Suprapubic skin (tissue), 4 donors: ENCODE measurements at places on chromosomes 6 and 20. TPM values are rescaled to one million over a fixed set of nuclear protein-coding genes. Genes with fewer than 3 reads are reported as not detected.

DNA sequence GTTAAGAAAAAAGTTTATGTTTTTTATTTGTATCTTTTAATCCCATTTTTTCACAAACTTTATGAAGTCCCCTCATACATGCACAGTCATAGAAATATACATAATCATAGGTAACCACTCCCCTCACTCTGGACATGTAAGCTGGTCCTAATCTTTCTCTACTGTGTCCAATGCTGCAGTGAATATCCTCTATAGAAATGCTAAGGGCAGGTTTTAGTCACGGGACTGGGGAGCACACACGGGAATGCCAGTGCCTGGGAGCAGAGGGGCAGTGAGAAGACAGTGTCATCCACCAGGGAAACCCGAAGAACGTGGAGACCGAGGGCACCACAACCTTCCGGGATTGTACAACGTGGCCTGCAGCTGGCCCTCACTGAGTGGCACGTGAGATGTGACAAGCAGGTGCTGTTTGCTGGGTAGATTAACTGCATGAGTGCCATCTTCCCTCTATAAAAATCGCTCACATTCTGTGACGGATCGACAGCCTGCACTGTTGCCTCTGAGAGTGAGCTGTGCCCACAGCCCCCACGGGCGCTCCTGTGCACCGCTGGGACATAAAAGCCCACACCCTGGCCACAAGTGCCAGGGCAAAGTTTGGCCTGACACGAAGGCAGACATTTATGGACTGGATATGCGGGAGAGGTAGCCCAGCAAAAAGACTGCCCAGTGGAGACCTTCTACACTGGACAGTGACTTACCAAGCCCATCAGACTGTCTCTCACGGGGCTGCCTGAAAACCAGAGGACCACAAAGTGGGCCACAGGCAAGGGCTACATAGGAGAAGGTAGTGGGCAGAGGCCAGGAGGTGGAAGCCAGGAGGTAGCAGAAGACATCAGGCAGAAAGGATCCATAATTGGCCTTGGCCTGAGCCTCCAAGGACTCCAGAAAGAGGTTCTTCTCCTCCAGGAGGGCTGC is 63.2 kb downstream of the FGD2 start:
- H3K4me1 ChIP-seq, result peaks cover 7% of the 10 kb centered on the region
- H3K4me3 ChIP-seq, result no peak overlapping the region
- no peak for DNase-seq

DNA sequence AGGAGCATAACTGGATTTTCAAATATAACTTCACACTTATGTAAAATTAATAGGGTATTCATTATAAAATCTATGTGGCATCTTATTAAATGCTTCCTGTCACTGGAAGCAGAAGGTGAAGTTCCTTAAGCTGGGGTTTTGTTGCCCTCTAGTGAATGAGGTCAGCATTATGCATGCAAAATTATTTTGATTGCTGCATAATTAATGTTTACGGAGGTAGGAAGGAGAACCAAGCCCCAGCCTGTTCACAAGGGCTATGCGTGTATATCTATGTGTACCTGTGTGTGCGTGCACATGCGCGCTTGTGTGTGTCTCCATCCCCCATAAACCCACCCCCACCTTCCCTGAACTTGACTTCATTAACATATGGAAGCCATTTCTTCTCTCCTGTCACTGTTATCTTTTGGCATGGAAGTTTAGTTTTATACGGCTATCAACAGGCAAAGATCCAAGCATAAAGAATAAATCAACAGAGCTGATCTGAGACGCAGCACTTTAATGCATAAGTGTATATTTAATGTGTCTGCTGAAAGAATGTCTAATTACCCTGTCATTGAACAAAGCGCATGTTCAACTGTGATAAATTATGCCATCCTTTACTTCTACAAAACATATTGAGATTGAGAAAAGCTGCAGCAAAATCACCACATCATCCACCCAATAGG is 90.2 kb upstream of the CDH4 start:
- peaks cover 20% of the 10 kb centered on the region for H3K27me3 ChIP-seq
- DNase-seq, result no peak
- no peaks in the 10 kb centered on the region for H3K4me1 ChIP-seq
- H3K36me3 ChIP-seq, result no peaks in the 10 kb centered on the region
- H3K27ac ChIP-seq, result no peak overlapping the region
- H3K4me3 ChIP-seq, result no peak overlapping the region

DNA sequence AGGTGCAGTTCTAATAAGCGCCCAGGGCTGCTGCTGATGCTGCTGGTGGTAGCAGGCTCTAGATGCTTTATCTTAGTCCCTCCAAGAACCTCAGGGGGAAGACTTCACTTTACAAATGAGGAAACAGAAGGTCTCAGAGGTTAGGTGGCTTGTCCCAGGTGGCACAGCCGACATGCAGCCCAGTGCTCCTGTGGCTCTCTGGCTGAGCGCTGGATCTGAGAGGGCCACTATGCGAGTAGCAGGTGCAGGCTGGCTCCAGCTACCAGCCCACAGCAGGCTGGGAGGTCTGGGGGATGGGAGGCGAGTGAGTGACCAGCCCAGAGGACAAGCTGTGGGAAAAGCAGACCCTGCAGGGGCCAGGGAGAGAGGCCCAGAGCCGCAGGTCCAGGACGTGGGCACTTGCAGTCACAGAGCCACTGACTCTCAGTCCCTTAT is 90.9 kb downstream of the PRND start:
- H3K36me3 ChIP-seq, result no peaks in the 10 kb centered on the region
- no peak for DNase-seq
- no peak overlapping the region for H3K4me3 ChIP-seq
- H3K27me3 ChIP-seq, result no peaks in the 10 kb centered on the region
- H3K27ac ChIP-seq, result peak overlapping the region; percentile 75

DNA sequence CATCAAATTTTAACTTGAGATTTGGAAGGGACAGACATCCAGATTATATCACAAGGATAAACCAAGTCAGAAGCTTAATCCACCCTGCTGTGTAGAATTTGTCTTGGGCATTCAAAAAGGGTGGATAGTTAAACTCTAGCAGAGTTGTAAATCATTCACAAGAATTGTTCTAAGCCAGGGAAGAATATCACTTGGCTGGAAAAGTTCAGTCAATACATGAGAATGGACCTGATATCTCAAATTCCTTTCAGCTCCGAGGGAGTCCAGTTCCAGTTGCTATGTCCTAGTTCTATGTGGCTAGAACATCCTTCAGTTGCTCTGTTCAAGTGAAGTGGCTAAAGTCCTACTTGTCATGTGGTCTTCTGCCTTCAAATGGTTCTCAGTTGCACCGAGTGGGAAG is 351.8 kb upstream of the JARID2 start:
- H3K27ac ChIP-seq, result no peak overlapping the region
- no peak overlapping the region for H3K4me3 ChIP-seq
- no peak for DNase-seq
- H3K27me3 ChIP-seq, result no peaks in the 10 kb centered on the region

DNA sequence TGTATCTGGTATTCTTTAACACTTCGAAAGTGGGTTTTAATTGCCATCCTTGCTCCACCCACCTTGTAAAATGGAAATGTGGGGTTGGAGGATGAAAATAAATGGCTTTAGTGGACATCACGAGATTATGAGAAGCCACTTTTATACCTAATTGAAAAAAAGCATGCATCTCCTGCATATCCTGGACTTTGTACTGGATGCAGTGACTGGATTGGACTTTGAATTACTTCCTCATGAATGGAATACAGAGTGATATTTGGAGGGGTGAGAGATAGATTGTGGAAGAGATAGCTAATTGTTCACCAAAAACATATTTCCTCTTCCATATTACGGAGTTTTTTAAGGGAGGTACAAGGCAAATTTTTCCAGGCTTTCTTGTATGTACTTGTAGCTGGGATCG is 813.0 kb downstream of the TENT5A start:
- DNase-seq, result no peak
- H3K4me3 ChIP-seq, result no peak overlapping the region
- no peaks in the 10 kb centered on the region for H3K27me3 ChIP-seq

GRCh38 chr20:53623134-53623453 is 29.5 kb upstream of the ZNF217 start:
- no peak for DNase-seq
- H3K4me3 ChIP-seq, result peak overlapping the region; percentile 39
- peak overlapping the region; percentile 88 for H3K27ac ChIP-seq
- H3K4me1 ChIP-seq, result peaks cover 40% of the 10 kb centered on the region
- H3K36me3 ChIP-seq, result no peaks in the 10 kb centered on the region
- no peaks in the 10 kb centered on the region for H3K27me3 ChIP-seq

DNA sequence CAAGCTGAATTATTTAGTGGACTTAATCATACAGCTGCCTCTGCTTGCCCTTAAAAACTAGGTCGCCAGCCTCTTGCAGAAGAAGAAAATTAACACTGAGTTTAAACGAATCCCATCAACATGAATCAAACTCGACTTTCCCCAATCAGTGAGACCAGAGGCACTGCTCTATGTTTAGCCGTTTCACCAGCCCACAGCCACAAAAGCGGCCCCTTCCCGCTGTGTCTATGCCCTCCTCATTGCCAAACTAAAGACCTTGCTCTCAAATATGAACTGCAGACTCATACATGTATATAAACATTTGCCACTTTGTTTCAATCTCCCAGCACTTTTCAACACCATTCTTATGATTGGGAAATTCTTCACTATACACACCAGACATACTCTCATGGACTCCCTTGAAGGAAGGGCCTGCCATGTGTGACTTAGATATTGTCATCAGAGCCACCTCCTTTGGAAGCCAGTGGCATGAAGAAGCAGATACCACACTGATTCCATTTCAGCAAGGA is 105.8 kb upstream of the ADGRF1 start:
- DNase-seq, result no peak
- H3K27ac ChIP-seq, result no peak overlapping the region
- no peaks in the 10 kb centered on the region for H3K36me3 ChIP-seq
- no peaks in the 10 kb centered on the region for H3K4me1 ChIP-seq
- no peaks in the 10 kb centered on the region for H3K27me3 ChIP-seq

GRCh38 chr20:1174787-1175186 is 10.0 kb downstream of the TMEM74B start:
- no peak for DNase-seq
- H3K27me3 ChIP-seq, result no peaks in the 10 kb centered on the region
- no peak overlapping the region for H3K4me3 ChIP-seq
- no peaks in the 10 kb centered on the region for H3K4me1 ChIP-seq

DNA sequence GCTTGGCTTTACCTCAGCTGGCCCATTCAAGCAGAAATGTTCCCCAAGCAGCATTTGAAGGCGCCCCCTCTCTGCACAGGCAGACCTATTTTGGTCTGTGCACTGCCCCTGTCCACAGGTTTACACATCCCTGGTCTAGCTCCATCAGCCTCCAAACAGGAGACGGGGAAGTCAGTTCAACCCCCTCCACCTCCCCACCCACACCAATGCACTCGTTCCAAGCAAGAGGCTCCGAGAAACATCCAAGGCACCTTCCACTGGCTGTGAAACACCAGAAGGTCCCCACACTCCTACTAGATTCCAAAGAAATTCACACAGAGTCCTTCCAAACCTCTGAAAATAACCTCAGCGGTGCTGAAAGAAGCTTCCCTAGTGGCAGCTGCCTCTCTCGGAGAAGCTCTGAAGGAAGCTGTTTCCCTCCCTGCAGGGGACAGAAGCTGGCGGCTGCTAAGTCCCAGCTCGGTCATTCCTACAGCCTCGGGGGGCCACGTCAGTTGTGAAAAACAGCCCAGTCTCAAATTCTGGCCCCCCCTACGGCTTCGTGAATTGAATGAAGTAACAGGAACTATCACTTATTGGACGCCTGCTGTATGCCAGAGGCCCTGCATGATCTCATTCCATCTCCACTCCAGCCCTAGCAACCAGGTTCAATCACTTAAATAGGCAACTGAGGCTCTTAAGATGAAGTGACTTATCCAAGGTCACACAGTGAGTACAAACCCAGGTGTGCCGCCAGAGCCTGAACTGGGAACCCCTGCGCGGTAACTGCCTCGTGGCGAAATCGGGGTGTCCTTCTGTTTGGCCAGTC is 815 bp downstream of the SPATA2 start:
- H3K27ac ChIP-seq, result peak overlapping the region; percentile 95
- peak overlapping the region; percentile 84 for H3K4me3 ChIP-seq
- peaks cover 33% of the 10 kb centered on the region for H3K4me1 ChIP-seq
- H3K27me3 ChIP-seq, result no peaks in the 10 kb centered on the region
- H3K36me3 ChIP-seq, result peaks cover 10% of the 10 kb centered on the region

DNA sequence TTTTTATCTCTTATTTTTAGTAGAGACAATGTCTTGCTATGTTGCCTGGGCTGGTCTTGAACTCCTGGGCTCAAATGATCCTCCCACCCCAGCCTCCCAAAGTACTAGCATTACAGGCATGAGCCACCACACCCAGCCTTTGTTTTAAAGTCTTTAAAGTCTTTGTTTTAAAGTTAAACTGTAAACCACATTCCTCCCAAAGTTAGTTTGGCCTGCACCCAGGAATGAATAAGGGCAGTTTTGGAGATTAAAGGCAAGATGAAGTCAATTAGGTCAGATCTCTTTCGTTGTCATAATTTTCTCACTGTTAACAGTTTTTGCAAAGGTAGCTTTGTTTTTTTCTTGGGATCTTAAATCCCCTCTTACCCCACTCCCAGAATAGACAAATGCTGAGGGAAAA is 63.8 kb downstream of the UBR2 start:
- no peaks in the 10 kb centered on the region for H3K27me3 ChIP-seq
- H3K27ac ChIP-seq, result no peak overlapping the region
- no peak for DNase-seq
- peaks cover 57% of the 10 kb centered on the region for H3K36me3 ChIP-seq
- no peak overlapping the region for H3K4me3 ChIP-seq
- H3K4me1 ChIP-seq, result no peaks in the 10 kb centered on the region

GRCh38 chr6:105080279-105080678 is 99.5 kb downstream of the POPDC3 start:
- H3K4me3 ChIP-seq, result no peak overlapping the region
- H3K27me3 ChIP-seq, result peaks cover 2% of the 10 kb centered on the region
- H3K4me1 ChIP-seq, result no peaks in the 10 kb centered on the region
- H3K27ac ChIP-seq, result no peak overlapping the region
- DNase-seq, result no peak
- H3K36me3 ChIP-seq, result no peaks in the 10 kb centered on the region

DNA sequence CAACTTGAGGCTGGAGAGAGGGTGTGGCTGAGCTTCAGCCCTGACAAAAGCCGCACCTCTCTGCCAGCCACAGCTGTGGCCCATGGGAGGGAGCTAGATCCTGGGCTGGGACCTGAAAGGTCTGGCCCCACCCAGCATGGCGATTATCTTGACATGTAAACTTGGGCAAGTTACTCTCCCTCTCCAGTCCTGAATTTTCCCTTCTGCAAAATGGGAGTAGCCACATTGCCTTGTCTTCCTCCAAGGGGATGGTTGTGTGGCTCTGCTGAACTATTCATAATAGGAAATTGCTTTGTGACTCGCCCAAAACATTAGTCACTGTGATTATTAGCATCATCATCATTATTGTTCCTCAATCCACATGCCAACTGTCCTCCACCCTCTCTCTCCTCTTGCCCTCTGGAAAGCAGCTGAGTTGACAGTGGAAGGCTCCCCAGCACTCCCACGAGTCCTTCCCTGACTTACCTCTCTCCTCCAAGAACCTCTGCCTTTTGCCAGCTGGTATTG is 23.0 kb upstream of the RBPJL start:
- H3K27me3 ChIP-seq, result no peaks in the 10 kb centered on the region
- no peak overlapping the region for H3K4me3 ChIP-seq
- peaks cover 21% of the 10 kb centered on the region for H3K4me1 ChIP-seq
- DNase-seq, result no peak
- no peaks in the 10 kb centered on the region for H3K36me3 ChIP-seq

PROKR2 gene
- total RNA-seq, result not detected

PTK7 gene
- 63.1 TPM for total RNA-seq
